A549 treated with RU486 at 1 μM for 4 hours (cell line): ENCODE measurements at places on chromosomes 2 and 18. TPM values are rescaled to one million over a fixed set of nuclear protein-coding genes. Genes with fewer than 3 reads are reported as not detected.

Gene PMAIP1
- 9.8 to 16.3 TPM (median 13.2 TPM) in 5 replicates for total RNA-seq

Gene PROM2
- total RNA-seq: 0.13 TPM in 1 of 5 replicates, not detected in the others

Gene KCTD18
- 8.9 to 11.6 TPM (median 9.4 TPM) in 5 replicates for total RNA-seq

Gene DSC3
- total RNA-seq: 1.6 to 2.8 TPM (median 1.9 TPM) in 5 replicates

Gene L3MBTL4
- not detected in 5 replicates for total RNA-seq

Gene LOXHD1
- total RNA-seq: not detected in 5 replicates

Gene EIF2AK2
- 12.9 to 32.6 TPM (median 24.1 TPM) in 5 replicates for total RNA-seq

Gene CREG2
- 5.5 to 10.0 TPM (median 8.8 TPM) in 5 replicates for total RNA-seq

Gene ASNSD1
- 27.1 to 41.2 TPM (median 36.4 TPM) in 5 replicates for total RNA-seq

Gene SLC16A14
- 0.87 to 1.7 TPM (median 1.1 TPM) in 5 replicates for total RNA-seq

Gene DNER
- total RNA-seq: 3.3 to 7.7 TPM (median 5.6 TPM) in 5 replicates

Gene ITGB1BP1
- 149 to 183 TPM (median 158 TPM) in 5 replicates for total RNA-seq

Gene EVX2
- 0.02 TPM in 1 of 5 replicates, not detected in the others for total RNA-seq

Gene SALL3
- not detected in 5 replicates for total RNA-seq

Gene SUMO1
- 92.4 to 193 TPM (median 147 TPM) in 5 replicates for total RNA-seq

Gene LRRC30
- not detected in 5 replicates for total RNA-seq

Gene C2orf76
- 8.7 to 15.4 TPM (median 12.9 TPM) in 5 replicates for total RNA-seq

Gene DSG1
- not detected in 5 replicates for total RNA-seq

Gene IL1RL2
- total RNA-seq: 0.05 TPM in 1 of 5 replicates, not detected in the others

Gene SNTG2
- total RNA-seq: not detected in 5 replicates

Gene CYP27C1
- total RNA-seq: 4.1 to 5.4 TPM (median 4.9 TPM) in 5 replicates

Gene TMEM182
- 3.6 to 5.7 TPM (median 3.7 TPM) in 5 replicates for total RNA-seq

Gene LIMS3
- not detected in 5 replicates for total RNA-seq

Gene C1QL2
- total RNA-seq: 0.07 to 0.15 TPM (median 0.11 TPM) in 4 of 5 replicates, not detected in the other

Gene GTF3C2
- 55.1 to 68.3 TPM (median 62.9 TPM) in 5 replicates for total RNA-seq

Gene MARCO
- total RNA-seq: 0.08 to 0.23 TPM in 2 of 5 replicates, not detected in the others

Gene TNFRSF11A
- total RNA-seq: 6.5 to 10.2 TPM (median 8.6 TPM) in 5 replicates

Gene ITPRIPL1
- total RNA-seq: not detected in 5 replicates

Gene CYP27A1
- total RNA-seq: 0.10 to 0.18 TPM (median 0.17 TPM) in 5 replicates

Gene CCT4
- total RNA-seq: 302 to 322 TPM (median 316 TPM) in 5 replicates

Gene SPDYA
- 0.14 to 0.25 TPM in 2 of 5 replicates, not detected in the others for total RNA-seq

Gene CRYGD
- not detected in 5 replicates for total RNA-seq

Gene UGT1A1
- 0.66 to 1.2 TPM (median 0.83 TPM) in 5 replicates for total RNA-seq

Gene TNFAIP6
- 1.3 to 2.0 TPM (median 1.7 TPM) in 5 replicates for total RNA-seq

Gene DCTN1
- 104 to 150 TPM (median 150 TPM) in 5 replicates for total RNA-seq

Gene KLHL30
- total RNA-seq: 0.10 to 0.22 TPM (median 0.14 TPM) in 5 replicates

Gene CD226
- total RNA-seq: 0.08 to 0.10 TPM (median 0.09 TPM) in 3 of 5 replicates, not detected in the others

Gene DCDC2C
- 0.24 to 0.54 TPM (median 0.30 TPM) in 5 replicates for total RNA-seq

Gene IL1RL1
- 0.90 to 1.2 TPM (median 1.0 TPM) in 5 replicates for total RNA-seq

Gene FAM237A
- total RNA-seq: not detected in 5 replicates

Gene IL1R2
- total RNA-seq: 0.42 to 1.1 TPM (median 0.57 TPM) in 5 replicates

Gene CASP10
- total RNA-seq: 1.5 to 3.2 TPM (median 2.1 TPM) in 5 replicates

Gene OR6B2
- not detected in 5 replicates for total RNA-seq

Gene CFAP221
- 0.19 to 0.72 TPM (median 0.32 TPM) in 4 of 5 replicates, not detected in the other for total RNA-seq

Gene TWIST2
- total RNA-seq: 11.0 to 21.1 TPM (median 20.6 TPM) in 5 replicates

Gene TMEM214
- total RNA-seq: 52.2 to 69.6 TPM (median 67.5 TPM) in 5 replicates

Gene TGFA
- 7.9 to 9.5 TPM (median 8.7 TPM) in 5 replicates for total RNA-seq

Gene CHRNG
- not detected in 5 replicates for total RNA-seq

Gene SPATA3
- not detected in 5 replicates for total RNA-seq
